ENCODE measurements at places on chromosomes 4 and X. TPM values are rescaled to one million over a fixed set of nuclear protein-coding genes. Genes with fewer than 3 reads are reported as not detected.

TMEM47 gene
- total RNA-seq, result 63.6 TPM

PLXNA3 gene
- 7.4 TPM for total RNA-seq

ARHGAP6 gene
- total RNA-seq, result 7.8 TPM

GABRE gene
- total RNA-seq, result 38.8 TPM

CAPN6 gene
- 253 TPM for total RNA-seq

BMPR1B gene
- total RNA-seq, result 21.1 TPM

CCNB3 gene
- total RNA-seq, result 0.98 TPM

LUZP4 gene
- not detected for total RNA-seq

GRCh38 chr4:85302756-85303155, 172.2 kb upstream of the ARHGAP24 start:
- no peak for DNase-seq

DNA sequence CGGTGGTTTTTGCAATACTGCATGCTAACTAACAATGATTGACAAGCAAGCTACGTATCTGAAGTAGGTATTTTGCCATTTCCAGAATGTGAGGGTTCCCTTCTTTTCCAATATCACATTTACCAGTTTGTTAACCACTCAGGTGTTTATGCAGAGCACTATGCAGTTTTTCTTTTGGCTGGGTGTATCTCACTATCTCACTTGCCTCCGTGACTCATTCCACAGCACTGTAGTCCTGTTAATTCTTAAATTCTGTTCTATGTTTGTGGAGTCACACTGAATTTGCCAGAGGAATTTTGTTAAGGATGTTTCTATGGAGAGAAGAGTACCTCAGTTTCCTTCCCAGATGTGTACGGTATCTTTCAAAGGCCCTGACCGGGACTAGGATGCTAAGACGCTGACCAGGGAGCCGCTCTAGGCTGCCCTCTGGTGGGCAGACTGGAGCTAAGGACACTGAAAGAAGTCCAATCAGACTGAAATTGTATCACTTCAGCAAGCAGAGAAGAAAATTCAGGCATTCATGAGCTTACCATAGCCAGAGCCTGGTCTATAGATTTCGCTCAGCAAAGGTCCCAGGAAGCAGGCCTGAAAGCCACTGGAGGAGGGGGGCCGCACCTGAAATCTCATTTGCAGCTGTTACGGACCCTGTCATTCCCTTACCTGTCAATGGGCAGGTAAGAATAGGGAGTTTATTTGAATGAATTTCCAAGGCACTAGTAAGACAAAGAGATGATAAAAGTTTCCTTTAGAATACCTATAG, 388.4 kb upstream of the SPOCK3 start:
- peak; percentile 53 for DNase-seq

GRCh38 chrX:130829526-130830515, 73.2 kb downstream of the ENOX2 start:
- DNase-seq, result no peak

GRCh38 chr4:164803702-164804101, 49.8 kb downstream of the SMIM31 start:
- DNase-seq, result no peak

- DNase-seq, result no peak
These were observed 79.2 kb downstream of the F11 start for GRCh38 chr4:186345184-186345583.

GRCh38 chrX:56978172-56978571, 17.2 kb downstream of the SPIN3 start:
- peak; percentile 63 for DNase-seq

- no peak for DNase-seq
These were observed 192.0 kb upstream of the ETNPPL start for GRCh38 chr4:108954880-108955279.

GRCh38 chr4:19983072-19983471, 268.6 kb upstream of the SLIT2 start:
- peak; percentile 61 for DNase-seq

DNA sequence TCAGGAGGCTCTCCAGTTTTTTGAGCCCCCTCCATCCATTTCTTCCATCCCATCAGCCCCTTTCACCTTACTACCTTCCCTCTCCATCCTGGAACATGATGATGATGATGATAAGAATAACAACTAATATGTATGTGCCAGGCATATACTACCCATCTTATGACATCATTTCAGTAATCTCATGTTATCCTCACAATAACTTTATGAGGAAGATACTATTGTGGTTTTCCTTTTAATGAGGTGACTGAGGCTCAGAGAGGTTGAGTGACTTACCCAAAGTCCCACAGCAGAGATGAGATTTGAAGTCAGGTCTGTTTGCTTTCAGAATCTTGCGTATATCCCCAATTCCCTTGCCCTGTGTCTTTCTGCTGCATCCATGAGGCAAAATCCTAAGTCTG, 55.1 kb downstream of the RTL9 start:
- no peak for DNase-seq

DNA sequence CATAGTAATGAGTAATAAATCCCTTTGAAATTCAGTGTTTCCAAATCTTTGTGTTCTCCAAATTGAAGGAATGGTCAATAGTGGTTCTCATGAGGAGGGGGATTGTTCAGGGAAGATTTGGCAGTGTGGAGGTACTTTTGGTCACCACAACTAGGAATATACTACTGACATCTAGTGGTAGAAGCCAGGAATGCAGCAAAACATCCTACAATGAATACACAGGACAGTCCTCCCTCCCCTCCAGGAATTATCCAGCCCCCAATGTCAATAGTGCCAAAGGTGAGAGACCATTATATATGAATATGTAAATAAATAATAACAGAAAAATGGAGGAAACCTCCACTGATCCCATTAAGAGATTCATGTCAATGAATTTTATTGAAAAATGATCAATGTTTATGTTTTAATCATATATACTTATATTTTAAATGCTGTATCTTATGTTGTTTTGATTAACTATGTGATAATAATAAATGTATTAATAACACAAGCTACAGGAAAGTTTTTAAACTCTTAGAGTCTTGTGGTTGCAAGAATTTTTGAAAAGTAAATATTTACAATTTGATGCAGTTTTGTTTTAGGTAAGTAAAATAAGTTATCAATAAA, 14.4 kb upstream of the FAM9A start:
- peak; percentile 67 for DNase-seq

- peak; percentile 86 for DNase-seq
These were observed 8.3 kb upstream of the BCOR start for GRCh38 chrX:40105835-40106675.

DNA sequence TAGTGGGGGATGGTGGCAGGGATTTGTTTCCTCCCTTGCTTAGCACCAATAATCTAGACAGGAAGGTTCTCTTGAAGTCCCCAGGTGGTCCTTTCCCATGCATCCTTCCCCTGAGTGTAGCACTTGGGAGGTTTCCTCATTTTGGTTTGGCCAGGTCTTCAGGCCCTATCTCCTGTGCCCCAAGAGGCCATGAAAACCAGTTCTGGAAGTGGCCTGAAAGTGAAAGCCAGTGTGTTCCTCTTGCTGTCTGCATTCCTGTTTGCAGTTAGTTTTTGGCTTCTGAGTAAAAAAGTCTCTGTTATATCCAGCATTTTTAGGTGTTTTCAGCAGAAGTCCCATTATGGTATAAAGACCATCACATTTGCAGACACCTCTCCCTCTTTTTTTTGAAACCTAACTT, 59.5 kb downstream of the MTM1 start:
- DNase-seq, result no peak

- DNase-seq, result peak; percentile 16
These were observed 710 bp downstream of the PRKG2 start for GRCh38 chr4:81214144-81214880.

DNA sequence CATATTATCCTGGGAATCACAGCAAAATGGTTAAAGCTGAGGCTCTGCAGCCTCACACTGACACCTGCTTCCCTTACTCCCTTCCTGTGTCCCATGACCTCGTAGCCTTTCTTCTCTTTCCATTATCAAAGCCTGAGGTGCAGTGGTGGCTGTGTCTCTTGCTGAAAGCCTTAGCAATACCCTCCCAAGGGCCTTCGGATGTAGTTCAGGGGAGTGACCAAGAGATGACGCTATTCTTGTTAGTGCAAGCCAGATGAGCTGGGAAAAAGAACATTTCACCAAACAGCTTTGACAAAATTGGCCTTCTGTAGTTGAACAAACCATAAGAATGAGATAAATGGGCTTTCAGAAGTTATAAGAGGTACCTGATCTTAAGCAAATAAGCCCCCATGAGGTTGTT, 31.6 kb downstream of the SMIM10L2A start:
- no peak for DNase-seq

GRCh38 chr4:169032883-169033645, 23.0 kb upstream of the CBR4 start:
- no peak for DNase-seq

- no peak for DNase-seq
These were observed 340.2 kb upstream of the DKK2 start for GRCh38 chr4:107376293-107376692.

DNA sequence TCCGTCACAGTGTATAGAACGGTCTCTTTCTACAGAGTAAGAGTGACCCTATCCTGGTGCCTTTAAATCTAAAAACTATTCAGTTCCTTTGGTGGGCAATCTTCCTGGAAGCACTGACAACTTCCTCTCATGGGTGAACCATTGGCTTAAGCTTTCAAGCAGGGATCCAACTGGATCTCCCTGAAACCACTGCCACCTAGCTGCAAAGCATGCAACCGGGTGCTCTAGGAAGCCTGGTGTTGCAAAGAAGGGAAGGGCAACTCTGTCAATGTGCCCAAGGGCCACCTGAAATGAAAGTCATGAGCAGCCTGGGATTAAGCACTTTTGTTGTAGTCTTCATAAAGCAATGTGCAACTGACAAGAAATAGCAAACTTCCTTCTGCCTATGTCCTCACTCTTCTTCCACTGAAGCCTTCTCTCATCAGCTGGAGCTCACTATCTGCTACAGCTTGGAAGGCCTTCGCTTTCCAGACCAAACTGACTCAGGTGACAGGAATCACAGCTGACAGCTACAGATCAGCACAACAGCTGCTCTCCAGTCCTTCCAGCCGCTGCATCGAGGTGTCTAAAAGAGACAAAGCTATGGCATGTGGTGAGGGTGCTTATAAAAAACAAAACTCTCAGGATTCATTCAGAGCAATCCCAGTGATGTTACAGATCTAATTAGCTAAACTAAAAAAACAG, 46.1 kb downstream of the SETD7 start:
- no peak for DNase-seq

- DNase-seq, result no peak
These were observed 16.4 kb upstream of the ADD1 start for GRCh38 chr4:2827071-2827873.

DNA sequence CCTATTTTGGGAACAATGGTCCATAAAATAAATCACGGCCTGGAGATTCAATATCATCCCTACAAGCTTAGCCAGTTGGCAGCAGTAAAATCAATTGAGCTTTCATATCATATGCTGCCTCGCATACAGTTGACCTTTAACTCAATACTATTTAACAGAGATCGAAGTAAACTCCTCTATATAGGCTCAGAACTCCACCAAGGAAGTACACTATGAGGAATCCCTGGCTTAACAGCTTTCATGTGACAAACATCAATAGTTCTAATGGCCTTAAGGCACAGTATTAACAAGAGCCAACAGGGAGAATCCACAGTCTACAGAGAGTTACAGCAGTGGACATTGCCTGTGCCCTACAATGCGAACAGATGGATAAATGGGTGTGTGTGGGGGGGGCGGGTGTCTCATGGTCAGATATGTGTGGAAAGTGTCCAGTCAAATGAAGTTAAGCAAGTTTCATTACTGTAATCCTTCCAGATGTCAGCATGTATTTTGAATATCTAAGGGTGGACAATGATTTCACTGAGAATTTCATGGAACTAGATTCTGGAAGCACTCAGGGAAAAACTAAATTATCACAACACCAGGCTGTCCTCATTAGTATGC, 98.2 kb upstream of the FAM9B start:
- no peak for DNase-seq
